Activated CD4-positive, CD25-positive, alpha-beta regulatory T cell (primary cell): ENCODE measurements at places on chromosomes 1 and 21.

GRCh38 chr1:172489847-172490246 is 43.1 kb upstream of the SUCO start:
- DNase-seq: no peak

DNA sequence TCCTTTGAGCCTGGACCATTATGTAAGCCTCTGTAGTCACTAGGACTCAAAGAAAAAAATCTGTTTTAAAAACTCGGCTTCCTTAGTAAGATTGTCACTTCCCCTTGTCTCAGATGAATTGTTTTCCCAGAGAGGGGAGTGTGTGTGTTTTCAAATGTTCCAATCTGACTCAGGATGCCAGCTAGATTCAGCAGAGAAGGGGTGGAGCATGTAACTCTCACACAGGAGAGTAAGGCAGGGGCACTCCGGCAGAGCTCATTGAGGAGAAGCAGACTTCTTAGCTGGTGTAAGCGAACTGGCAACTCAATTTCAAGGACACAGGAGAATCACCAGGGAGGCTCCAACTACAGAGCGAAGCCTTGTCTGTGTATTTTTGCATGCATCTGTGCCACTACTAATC is 623.2 kb downstream of the LMO4 start:
- no peak for DNase-seq

DNA sequence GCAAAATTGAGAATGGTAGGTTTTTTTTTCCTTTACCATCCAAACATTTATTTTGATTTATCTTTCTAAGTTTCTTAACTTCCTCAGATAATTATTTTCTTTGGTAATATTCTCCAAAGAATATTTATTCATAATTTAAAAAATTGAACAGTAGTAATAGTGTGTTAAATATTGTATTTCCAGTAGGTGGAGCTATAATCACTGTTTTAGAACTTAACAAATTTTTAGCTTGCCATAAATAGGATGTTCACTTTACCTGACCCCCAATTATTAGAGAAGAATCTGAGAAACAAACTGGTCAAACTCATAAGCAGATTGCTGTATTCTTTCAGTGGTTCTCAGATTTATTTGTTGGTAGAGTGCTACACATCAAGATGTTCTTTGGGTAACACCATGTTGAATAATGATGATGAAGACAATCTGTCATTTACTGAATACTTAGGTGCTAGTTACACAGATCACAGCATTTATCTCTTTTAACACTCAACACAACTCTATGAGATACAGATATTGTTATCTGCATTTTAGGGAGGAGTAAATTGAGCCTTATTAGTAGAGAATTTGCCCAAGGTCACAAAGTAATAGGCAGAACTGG is 82.4 kb upstream of the GPR88 start:
- DNase-seq: no peak

DNA sequence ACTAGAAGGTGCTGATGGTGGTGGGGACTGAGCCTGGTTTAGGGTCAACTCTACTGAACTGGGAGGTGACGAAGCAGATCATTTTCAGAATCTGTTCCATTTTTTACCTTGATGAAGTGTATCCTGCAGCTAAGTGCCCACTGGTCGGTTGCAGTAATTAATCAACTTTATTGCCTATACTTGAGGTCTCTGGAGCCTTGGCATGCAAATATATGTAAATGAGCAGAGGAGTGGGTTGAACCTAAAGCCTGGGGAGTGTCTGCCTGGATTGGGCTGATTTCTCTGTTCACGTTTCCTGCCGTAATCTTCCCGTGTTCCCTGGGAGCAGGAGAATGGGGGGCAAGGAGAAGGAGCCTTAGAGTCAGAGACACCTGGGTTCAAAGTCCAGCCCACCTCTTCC is 286.8 kb downstream of the PTPRU start:
- DNase-seq: no peak

DNA sequence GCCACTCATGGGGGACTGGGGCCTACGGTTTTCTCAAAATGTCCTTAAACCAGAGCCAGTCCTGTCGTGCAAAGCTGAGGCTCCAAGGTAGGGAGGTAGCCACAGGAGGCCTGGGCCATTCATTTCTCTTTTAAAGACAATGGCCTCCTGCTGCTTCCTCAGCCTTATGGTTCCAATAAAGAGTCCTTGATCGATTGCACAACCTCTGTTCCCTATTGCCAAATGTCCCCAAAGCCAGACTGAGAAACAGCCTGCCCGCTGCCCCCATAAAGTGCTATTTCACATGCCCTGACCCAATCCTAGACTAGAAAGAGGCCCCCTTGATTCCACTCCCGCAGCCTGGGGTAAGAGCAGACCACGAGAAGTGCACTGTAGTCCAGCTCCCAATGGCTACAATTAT is 166.7 kb downstream of the CLIC6 start:
- no peak for DNase-seq

DNA sequence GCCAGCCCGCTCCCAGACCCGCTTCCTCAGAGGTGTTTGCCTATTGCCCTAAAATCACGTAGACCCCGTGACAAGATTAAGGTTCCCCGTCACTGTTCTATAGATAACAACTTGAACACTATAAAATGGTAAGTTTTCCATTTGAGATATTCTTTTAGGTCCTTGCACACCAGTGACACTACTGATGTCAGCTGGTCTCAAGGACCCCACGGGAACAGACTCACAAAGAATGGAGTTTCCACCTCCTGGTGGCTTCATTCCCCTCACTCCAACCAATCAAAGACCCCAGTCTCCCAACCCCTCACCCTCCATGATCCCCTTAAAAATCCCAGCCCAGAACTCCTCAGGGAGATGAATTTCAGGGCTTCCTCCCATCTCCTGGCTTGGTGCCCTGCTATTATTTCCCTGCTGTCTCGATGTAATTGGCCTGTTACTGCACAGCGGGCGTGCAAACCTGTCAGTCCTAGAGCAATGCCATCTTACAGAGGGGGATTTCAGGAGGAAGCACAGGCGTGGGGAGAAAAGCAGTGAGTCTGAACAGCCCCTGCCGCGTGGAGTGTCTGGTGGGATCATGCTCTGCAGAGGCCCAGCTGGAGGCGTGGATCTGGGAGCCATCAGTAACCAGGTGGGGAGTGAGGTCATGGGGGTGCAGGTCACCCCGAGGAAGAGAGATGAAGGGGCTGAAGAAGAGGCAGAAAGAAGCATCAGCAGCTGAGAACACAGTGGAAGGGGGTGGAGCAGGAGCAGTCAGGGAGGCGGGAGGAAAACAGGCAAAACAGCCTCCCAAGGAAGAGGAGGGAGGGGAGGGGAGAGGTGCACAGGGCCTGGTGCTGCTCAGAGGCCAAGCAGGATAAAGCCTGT is 35.1 kb upstream of the LBR start:
- no peak for DNase-seq

DNA sequence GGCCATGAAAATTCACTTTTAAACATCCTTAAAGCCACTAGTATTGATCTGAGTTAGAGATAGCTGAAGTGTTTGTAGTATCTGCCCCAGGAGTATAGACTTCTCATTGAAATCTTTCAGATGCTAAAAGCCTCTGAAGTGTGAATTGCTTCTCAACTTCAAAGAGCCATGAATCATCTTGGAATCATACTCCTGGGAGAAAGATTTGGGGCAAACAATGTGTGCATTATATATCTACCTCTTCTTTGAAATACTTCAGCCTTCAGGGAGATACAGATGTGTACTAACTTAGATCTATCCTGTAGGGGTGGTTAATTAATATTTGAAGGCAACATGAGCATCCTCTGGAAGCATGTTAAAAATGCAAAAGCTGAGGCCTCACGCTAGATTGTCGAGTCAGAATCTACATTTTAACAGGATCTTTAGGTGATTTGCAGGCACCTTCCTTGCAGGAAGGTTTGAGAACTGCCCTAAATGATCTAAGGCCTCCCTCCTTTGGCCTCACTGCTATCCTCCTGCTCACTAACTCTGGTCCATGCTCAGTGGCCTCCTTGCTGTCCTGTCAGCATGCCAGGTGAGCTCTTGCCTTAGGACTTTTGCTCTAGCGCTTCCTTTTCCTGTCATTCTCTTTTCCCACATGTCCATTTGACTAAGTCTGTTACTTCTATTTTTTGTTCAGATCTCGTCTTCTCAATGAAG is 6.0 kb upstream of the SCYL3 start:
- no peak for DNase-seq

GRCh38 chr1:198047913-198048312 is 108.9 kb upstream of the NEK7 start:
- DNase-seq: no peak

DNA sequence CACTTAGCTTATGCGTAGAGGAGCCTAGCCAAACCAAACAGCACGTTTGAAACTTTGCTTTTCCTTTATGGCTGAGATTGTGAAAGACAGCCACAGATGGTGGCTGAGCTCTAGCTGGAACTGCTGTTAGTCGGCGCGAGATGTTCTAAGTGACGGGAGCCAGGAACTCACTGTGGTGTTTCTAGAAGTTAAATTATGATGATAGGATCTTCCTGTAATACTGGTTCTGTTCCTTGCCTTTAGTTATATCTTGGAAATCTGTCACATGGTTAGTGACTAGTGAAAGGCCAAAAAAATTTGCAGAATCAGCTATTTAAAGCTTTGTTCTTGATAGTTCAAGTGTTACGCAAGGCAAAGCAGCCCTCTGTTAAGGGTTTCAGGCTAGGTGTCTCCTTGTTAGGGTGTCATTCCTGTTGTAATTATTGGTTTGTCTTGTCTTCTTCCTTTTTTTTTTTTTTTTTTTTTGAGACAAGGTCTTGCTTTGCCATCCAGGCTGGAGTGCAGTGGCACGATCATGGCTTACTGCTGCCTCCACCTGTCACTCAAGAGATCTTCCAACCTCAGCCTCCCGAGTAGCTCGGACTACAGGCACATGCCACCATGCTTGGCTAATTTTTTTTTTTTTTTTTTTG is 22.6 kb downstream of the AK4 start:
- DNase-seq: no peak

GRCh38 chr1:202631076-202631923 is 79.0 kb downstream of the SYT2 start:
- no peak for DNase-seq

DNA sequence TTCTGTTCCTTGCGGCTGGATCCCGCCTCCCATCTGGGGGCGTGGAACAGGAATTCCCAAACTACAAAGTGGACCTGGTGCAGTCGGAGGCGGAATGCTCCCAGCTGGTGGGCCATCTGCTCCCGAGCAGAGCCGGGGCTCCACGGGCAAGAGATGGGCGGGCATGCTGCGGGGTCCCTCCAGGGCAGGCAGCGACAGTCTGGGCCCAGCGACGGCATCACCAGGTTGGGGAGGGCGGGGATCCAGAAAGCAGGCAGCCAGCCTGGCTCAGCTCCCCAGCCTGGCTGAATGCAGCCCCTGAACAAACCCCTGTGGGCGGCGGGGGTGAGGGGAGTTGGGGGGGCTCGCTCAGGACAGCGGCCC is 3.6 kb downstream of the MEGF6 start:
- DNase-seq: no peak

DNA sequence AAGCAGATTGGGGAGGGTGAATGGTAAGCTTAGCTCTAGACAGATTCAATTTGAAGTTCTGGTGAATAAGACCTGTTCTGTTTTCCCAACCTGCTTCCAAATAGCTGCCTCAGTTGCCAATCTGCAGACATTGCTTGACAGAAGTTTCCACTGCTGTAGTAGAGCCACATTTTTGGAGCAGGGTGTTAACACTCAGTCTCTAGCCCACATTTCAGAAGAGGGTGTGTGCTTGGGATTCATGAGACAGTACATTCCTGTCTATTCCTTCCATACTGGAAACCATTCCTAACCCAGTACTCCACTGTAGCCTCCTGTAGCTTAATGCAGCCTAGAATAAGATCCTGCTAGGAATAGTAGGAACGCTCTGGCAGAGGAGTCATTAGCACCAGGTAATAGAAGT is 450.5 kb downstream of the NUF2 start:
- no peak for DNase-seq
